ENCODE measurements at places on chromosomes 12 and 14.
A peak's percentile ranks its signal among the peaks of the same experiment; 100 is the strongest.

GRCh38 chr12:114168061-114168460, 201.9 kb upstream of the RBM19 start:
- DNase-seq: no peak

GRCh38 chr12:112907415-112908157, 824 bp downstream of the OAS1 start:
- no peak for DNase-seq

GRCh38 chr14:77003960-77004710, 24.4 kb downstream of the IRF2BPL start:
- no peak for DNase-seq

DNA sequence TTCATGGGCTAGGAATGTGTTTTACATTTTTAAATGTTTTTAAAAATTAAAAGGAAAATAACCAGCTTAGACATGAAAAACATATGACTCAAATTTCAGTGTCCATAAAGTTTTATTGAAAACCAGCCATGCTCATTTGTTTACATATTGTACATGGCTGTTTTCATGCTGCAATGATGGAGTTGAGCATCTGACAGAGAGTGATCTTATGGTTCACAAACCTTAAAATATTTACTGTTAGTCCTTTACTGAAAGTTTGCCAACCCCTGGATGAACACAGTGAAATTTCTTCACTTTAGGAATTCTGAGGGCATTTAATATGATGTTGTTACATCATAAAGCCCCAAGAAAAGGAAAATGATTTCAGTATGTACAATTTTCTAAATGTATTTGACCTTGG, 16.1 kb downstream of the RASSF9 start:
- DNase-seq: no peak

DNA sequence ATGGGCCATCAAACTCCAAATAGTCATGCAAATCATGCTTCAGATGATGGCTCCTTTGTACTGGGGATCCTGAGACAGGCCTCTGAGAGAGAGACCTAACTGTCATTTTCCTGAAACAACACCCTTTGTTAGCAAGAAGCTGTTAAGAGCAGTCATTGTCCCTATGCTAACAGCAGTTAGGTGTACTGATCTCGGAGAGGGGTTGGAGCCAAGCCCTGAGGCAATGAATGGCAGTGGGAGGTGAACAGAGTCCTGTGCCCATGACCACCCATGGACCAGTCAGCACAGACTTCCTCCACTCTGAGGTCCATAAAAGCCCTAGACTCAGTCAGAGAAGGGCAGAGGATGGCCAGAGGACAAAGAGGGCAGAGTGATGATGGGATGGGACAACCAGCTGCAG, 747.6 kb upstream of the LRFN5 start:
- no peak for DNase-seq

GRCh38 chr12:120495731-120496412, at the start of gene DYNLL1:
DYNLL1 (plus strand) TSS chr12:120496113; CDS start chr12:120496422, 309 bp downstream.
- peak; percentile 90 for DNase-seq

DNA sequence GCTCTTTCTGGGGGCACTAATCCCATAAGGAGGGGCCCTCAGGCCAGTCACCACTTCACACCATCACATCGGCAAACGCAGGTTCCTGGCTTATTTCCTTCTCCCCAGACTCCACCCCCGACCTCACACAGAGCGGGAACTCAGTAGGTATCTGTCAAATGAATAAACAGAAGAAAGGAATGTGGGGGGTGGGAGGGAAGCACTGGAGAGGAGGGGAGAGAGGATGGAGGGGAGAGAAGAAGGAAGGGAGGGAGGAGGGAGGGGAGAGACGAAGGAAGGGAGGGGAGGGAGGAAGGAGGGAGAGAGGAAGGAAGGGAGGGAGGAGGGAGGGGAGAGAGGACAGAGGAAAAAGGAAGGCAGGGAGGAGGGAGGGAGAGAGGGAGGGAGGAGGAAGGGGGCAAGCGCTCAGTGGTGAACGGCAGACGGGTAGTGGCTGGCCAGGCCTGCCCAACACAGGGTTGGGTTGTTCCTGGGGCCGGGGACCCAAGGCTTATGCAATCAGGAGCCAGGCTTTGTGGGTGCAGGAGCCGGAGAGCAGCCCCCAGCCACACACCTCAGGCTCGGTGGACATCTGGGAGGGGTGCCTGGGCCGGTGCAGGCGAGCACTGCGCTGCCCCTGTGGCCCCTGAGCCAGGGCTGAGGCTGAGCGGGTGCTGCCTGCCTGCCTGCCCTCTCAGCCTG, 52.6 kb upstream of the FBRSL1 start:
- DNase-seq: no peak

- no peak for DNase-seq
These were observed at the start of gene LUM for GRCh38 chr12:91111366-91112325. LUM (minus strand) TSS chr12:91111494; CDS start chr12:91108979, 2,515 bp downstream.

All from DMS79 (cell line).